ENCODE measurements at places on chromosomes 1 and 21.

DNA sequence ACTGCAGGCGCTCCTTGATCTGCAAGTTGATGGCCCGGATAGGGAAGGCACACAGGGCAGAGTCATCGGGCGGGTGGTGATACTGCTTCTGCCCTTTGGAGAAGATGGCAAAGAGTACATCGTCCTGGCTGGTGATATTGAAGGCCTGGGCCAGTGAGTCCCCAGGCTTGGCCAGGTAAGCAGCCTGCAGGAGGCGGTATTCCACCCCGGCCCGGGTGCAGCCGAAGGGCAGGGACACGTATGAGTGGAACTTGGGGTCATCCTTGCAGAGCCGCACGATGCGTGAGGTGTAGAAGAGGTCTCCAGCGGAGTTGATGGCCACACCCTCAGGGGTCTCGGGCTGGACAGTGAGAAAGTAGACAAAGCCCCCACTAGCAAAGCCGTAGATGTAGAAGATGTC, 27.4 kb downstream of the PLXNA2 start:
- no peak for DNase-seq

- DNase-seq = peak; percentile 59
Observed at GRCh38 chr1:7346070-7346596, 425.0 kb upstream of the VAMP3 start.

DNA sequence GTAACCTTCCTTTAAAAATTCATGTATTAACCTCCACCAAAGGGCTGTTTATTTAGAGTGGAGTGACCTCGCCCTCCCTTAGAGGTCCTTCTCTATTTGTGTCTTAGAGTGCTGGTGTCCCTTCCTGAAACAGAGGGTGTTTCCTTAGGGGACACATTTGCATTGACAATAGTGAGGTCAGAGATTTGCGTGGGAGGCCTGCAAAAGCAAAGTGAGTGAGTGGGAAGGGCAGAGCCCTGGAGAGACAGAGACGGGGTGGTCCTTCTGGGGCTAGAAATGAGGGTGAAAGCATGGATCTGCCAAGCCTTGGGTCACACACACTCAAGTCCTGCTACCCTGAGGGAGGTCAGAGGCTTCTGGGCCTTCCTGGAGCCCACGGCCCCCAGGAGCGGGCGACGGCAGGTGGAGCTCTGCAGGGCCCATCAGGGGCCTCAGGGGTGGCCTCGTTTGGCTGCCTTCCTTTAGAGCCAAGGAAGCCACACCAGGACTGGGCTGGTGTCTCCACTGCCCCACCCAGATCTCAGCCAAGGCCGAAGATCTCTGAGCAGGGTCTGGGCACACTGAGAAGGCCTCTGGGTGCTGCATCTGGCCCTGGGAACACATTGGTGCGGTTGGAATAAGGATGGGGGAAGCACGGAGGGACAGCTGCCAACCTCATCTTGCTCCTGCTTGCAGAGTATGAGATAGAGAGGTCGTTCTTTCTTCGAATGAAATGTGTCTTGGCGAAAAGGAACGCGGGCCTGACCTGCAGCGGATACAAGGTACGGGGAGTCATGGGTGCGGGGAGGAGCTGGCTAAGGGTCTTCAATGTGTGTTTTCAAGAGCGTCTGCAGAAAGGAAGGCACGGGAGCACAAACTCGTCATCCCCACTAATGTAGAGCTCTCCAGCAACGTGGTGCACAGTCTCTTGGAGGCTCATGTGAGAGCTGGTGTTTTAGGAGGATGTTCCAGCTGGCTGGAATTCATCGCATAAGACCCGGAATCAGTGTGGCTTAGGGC, 23.8 kb downstream of the SIM2 start:
- no peak for DNase-seq

- no peak for DNase-seq
Observed at GRCh38 chr1:70778934-70779333, 268.7 kb downstream of the PTGER3 start.
